ENCODE measurements at places on chromosomes 5 and 9.

DNA sequence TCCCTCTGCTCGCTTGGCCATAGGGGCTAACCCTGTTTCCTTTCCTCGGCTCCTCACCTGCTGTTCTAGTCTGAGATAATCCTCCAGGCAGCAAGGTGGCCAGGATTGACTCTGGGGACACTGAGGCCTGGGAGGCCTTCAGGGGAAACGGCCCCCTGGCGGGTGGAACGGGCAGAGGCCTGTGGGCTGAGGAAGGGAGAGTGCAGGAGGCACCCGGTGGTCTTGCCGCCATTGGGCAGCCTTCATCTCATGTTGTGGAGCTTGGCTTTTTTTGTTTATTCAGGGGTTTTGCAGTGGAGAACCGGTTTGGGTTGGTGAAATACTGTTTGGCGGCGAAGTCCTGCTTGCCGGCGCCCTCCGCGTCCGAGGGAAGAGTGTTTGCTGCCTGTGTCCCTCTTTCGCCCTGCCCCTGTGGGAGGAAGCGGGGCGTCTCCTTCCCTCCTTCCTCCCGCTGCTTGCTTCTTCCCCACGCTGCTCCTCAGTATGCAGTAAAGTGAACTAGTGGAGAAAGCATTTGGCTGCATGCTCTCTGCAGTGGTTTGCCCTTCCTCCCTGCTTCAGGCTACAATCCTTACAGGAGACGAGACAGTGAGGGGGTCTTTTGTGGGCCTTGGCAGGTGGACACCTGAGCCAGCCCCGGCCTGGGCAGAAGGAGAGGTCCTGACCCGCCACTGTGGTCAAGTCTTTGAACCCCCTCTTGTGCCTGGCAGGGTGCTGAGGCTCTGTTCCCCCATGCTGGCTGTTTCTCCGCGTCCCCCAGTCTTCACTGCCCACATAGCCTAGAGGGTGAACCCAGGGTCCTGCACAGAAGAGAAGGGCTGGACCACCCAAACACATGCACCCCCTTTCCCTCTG is 30.8 kb upstream of the PRDM12 start:
- no peak for DNase-seq

DNA sequence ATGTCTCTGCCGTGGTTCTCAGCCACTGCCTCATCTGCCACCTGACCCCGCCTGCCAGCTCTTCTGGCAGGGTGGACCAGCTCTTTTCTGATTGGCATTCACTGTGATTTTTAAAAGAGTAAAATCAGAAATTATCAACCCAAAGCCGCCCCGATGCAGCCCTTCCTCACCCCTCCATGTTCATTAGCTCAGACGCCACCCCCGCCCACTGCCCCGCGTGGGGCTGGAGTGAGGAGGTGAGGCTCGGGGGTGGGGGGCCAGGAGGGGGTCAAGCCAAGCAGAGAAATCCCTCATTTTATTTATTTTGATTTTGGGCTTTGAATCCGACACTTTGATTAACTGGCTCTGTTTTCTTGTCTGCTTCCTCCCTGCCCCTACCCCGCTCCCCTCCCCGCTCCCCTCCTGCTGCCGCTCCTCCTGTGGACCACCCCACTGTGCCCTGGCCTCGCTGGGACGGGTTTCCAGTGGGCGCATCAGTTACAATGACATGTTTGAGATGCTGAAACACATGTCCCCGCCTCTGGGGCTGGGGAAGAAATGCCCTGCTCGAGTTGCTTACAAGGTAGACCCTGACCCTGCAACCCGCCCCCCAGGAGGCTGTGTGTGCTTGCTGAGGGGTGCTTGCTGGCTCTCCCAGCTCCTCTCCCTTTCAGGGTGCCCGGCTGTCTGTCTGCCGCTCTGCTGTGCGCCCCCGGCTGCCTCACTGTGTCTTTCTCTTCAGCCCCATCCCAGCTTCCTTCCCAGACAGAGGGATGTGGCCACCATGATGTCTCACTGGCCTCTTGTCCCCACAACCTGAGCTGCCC is 224.9 kb downstream of the CACNA1B start:
- DNase-seq, result no peak

- DNase-seq, result no peak
These were observed 11.7 kb upstream of the QRFP start for GRCh38 chr9:130908146-130908877.

DNA sequence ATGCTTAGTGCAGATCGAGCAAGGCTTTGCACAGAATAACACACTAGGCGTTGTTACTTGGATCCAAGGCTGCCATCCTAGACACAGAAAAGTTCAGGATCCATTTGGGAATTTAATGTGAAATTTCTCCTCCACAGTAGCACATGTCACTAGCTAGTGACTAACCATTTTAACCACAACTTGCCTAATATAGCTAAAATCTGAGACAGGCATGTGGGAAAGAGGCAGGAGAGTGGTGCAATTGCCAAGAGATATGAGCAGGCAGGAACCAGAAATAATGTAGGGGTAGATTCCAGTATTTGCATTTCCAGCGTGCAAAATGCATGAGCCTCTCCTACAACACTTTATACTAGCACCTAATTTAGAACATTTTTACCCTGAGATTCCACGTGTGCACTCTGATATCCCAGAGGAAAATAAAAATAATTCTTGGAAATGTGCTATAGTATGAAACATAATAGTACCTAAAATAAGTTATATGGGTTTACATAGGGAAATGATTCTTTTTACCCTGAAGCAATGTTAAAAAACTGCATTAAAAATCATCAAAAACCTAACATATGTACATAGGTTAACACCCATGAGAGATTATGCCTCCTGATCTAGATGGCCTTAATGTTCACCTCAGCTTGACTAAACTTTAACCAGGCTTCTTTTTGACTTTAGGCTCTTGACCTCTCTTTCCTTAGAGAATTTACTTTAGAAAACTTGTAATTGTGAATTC is 1230.6 kb upstream of the NUDT12 start:
- DNase-seq, result no peak

GRCh38 chr9:16729651-16730050 is 140.8 kb downstream of the BNC2 start:
- no peak for DNase-seq

GRCh38 chr5:127909066-127909465 is 174.5 kb upstream of the SLC12A2 start:
- no peak for DNase-seq

DNA sequence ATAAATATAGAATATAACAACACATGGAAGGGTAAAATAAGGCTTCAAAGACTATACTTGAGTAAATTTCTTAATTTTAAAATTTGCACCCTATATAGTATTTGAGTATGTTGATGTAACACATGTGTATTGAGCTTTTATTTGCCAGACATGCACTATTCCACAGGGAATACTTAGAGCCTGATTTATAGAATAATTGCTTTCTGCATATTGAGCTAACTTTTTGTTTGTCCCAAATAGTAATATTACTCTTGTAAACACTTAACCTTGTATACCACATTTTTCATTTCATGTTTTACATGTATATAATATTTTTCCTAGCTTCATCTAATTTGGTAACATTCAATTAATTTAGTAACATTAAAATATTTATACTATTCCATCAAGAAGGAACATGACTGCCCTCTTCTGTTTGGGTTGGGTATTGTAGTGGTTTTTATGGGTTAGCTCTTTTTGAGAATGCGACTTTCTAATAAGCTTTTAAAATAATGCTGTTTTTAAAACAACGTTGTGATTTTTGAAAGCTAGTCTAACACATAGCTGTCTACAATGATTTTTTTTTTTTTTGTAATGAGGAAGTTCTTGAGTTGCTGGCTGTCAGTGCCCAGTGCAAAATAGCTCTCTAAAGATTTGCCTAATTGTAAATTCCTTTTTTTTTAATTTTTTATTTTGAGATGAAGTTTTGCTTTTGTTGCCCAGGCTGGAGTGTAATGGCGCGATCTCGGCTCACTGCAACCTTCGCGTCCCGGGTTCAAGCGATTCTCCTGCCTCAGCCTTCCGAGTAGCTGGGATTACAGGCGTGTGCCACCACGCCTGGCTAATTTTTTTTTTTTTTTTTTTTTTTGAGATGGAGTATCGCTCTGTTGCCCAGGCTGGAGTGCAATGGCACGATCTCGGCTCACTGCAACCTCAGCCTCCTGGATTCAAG is 4.8 kb downstream of the SUB1 start:
- DNase-seq, result no peak

- no peak for DNase-seq
These were observed 478.0 kb downstream of the ENC1 start for GRCh38 chr5:74162524-74162923.

DNA sequence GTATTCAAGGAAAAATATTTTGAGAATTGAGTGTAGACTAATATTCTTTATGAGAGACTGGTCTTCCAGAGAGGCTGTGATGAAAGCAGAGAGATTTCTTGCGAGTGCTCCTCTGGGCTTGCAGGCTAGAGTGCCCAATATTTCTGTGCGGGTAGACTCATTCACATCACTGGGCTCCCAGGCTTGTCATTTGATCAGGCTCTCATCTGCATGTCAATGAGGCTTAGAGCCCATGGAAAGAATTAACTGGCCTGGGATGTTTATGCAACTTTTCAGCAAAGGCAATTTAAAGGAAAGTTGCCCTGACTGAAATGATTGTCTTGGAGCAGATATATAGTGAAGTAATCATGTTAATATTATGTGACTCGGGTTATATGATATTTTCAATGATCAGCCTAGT is 42.3 kb downstream of the SNCAIP start:
- no peak for DNase-seq

DNA sequence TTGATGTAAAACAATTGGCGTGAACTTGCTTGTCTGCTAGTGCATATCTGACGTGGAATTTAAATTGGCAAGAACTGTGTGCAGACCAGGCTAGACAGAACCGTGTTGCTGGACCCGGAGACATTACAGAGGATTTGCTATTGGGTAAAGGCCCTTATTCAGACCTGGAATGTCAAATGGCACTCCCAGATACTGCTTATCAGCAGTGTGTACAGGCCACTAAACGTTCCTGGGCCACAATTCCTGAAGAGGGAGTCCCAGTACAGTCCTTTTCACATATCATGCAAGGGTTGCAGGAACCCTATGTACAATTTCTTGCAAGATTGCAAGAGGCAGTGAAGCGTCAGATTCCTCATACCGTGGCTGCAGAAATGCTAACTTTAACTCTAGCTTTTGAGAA is 13.5 kb upstream of the MCCC2 start:
- DNase-seq, result no peak

DNA sequence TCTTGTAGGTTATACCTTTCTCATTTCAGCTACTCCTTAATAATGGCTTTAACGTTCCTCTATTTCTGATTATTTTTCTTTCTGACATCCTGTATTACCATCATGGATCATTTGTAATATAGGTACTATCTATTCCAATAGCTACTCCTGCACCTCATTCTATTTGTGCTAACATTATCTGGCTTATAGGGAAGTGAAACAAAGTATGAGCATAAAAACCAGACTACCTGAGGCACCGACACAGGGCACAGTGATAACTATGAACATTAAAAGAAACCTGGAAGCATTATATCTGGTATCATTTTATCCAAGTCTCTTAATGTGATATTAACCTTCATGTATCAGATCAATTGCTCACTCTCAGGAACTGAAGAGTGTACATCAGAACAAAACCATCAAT is 407.3 kb downstream of the DMRT2 start:
- DNase-seq, result no peak

DNA sequence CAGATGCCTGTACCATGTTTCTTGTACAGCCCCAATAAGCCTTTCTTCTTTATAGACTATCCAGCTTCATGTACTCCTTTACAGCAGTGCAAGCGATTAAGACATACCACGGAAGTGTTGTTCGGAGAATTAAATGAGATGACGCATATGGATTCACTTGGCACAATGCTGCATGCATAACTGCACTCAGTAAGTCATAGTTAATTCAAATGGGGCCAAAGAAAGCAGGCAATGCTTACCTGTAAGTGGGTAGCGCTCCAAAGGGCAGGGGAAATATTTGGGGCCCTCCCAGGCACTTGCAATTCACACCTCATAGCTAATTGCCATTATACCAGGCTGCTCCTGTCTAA is 7.7 kb upstream of the ADRA1B start:
- no peak for DNase-seq

DNA sequence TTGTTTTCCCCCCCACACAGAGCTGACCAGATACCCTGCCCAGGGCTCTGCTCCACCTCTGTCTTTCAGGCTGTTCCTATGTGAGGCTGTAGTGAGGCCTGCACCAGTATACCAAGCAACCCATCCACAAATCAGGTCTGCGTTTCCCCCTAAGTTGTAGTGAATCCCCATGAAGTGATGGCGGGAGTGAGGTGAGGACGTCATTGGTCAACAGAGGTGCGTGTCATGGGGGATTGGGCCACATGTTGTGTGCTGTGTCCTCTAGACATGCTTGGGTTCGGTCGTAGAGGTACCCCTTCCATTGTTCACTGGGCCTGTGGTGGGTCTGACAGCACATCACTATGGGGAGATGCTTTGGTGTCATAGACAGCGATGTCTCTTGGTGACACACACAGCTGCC is 184.6 kb downstream of the CACNA1B start:
- no peak for DNase-seq

DNA sequence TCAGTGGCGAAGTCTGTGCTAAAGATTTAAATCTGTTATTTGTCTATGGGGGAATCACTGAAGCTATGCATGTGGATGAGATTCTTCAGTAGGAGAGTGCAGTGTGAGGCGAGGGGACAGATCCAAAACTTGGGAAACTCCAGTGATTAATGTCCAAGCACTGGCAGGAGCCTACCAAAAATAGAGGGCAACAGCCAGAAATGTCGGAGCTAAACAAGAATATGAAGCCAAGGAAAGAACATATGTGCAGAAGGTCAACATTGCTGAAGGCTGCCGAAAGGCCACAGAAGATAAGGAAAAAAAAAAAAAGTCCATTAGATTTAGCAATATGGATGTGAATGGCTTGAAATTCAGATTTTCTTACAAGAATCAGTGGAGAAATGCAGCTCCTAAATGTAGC is 61.8 kb downstream of the C6 start:
- DNase-seq, result no peak

GRCh38 chr9:3664044-3664443 is 138.2 kb upstream of the RFX3 start:
- no peak for DNase-seq

DNA sequence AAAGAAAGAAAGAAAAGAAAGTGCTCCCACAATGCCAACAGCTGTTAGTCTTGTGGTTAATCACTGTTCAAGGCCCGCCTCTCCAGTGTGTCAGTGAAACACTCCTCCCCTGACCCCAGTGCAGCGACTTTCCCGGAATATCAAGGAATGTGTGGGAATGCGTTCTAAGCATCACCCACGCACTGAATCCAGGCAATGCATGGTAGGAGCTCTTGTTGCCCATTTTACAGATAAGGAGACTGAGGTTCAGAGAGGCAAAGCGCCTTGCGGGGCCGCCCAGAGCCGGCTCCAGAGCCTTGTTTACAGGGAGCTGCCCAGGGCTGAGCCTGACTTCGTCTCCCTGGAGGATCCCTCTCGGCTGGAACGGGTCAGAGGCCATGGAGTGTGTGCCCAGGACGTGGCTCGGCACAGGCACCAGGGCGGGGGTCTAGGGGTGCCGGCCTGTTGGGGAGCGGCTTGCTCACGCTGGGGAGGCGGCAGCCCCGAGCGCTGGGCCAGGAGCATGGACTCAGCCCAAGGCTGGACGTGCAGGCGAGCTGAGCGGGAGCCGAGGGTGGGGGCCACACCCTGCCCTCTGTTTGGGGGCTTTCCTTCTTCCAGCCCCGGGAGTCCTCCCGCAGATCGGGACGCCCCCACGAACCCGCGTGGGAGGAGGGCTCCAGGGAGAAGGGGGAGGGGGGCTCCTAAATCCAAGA is 823 bp downstream of the ST6GALNAC6 start:
- DNase-seq, result no peak

Measured in stimulated activated CD4-positive, alpha-beta T cell treated with anti-CD3 and anti-CD28 coated beads, Interleukin-1b, Interleukin-23, amount 100 ng/mL, for 1 hour (primary cell).